Hematopoietic multipotent progenitor cell treated with erythropoietin and hydrocortisone succinate and interleukin-3 and kit ligand, for 6 days (in vitro differentiated cells): ENCODE measurements at places on chromosomes 12 and 14.

GRCh38 chr14:52312931-52313355, 1.2 kb upstream of the PTGER2 start:
- DNase-seq, result no peak

DNA sequence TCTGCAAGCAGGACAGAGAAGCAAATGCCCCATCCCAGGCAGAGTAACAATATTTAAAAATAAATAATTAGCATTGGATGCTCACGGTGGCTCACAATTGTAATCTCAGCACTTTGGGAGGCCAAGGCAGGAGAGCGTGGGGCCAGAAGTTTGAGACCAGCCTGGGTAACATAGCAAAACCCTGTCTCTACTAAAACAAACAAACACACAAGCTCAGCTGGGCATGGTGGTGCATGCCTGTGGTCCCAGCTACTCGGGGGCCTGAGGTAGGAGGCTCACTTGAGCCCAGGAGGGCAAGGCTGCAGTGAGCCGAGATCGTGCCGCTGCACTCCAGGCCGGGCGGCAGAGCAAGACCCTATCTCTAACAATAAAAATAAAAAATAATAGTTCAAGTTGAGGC, 74.7 kb upstream of the NCOR2 start:
- DNase-seq, result no peak

GRCh38 chr12:50951112-50951511, 1.2 kb upstream of the HIGD1C start:
- no peak for DNase-seq

DNA sequence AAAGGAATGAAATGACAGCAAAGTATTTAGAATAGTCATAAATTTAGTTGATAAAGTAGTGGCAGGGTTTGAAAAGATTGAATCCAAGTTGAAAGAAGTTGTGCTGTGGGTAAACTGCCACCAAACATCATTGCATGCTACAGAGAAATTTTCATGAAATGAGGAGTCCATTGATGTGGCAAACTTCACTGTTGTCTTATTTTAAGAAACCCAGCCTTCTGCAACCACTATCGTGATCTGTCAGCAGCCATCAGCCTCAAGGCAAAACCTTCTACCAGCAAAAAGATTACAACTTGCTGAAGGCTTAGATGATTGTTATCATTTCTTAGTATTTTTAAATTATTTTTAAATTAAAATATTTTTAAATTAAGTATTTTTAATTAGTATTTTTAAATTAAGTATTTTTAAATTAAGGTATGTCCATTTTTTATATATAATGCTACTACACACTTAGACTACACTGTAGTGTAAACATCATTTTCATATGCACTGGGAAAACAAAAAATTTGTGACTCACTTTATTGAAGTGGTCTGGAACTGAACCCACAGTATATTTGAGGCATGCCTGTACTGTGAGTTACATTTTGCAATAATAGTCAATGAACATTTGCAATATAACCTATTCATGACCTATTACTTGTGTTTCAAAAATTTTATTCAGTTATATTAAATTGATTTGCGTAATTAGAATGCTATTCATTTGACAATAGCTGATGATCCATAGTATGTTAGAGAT, 67.2 kb upstream of the SYT1 start:
- no peak for DNase-seq

GRCh38 chr14:90850487-90850886, 34.3 kb upstream of the TTC7B start:
- DNase-seq, result no peak

GRCh38 chr12:59121451-59121850, 201.1 kb upstream of the LRIG3 start:
- DNase-seq, result no peak

GRCh38 chr14:57013987-57014386, 203.7 kb upstream of the OTX2 start:
- no peak for DNase-seq

DNA sequence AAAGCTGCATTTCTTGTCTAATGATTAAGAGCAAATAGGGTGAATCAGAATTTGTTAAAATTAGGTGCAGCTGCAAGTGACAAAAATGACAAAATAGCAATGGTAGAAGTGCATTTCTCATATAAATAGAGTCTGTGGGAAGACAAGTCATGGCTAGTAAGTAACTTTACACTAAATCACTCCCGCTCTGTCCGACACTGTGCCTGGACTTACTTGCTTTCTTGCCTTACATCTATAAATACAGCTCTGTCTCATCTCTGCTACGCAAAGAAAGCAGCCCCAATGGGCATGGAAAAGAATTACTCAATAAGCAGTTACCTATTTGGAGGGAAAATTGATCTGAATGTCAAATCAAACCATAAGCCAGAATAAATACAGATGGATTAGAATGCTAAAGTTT, 245.4 kb upstream of the KRR1 start:
- no peak for DNase-seq

DNA sequence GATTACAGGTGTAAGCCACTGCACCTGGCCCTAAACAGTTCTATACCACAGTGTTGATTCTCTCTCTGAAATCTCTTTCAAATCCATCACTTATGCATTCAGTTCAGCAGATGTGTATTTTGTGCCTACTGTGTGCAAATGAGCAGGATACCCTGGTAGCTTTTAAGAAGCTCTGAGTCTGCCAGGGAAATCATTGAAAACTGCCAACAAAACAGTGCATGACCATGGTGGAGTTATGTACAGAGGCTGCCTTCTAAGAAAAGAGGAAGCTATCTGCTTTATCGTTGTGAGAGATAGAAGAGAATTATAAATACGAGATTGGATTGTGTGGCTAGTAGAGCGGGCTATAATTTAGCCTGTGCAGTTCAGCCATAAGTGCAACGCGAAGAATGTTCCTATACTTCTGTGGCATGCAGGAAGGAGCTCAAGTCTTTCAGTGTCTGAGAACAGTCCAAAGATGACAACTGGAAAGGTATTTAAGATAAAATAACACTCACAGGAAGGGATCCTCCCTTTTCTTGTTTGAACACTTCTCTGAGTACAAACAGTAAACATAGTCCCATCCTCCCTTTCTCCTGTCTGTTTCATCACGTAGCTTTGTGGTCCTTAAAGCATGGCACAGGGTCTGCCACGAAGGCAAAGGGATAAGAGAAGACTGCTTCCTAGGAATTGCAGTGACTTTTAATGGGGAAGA, 4.3 kb downstream of the DIP2B start:
- DNase-seq, result peak; percentile 61

DNA sequence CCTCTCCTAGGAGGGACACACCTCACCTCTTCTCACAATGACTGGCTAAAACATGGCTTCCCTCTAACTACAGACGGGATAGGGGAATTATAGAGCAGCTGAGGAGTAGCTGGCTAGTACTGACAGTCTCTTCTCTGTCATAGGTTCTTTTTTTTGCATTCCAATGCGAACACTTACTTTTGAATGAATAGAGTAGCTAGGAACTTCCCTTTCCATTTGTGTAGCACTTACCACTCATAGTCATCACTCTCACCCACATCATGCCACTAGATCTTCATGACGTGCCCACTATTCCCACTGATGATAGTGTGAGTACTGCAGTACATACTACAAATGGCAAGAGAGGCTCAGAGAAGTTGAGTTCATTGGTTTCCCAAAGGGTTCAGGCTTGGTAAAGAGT, 143.9 kb upstream of the HIF1A start:
- no peak for DNase-seq

- DNase-seq, result no peak
Observed at GRCh38 chr12:26891704-26892103, 46.1 kb downstream of the INTS13 start.

GRCh38 chr12:79911889-79912656, 22.8 kb downstream of the PPP1R12A start:
- DNase-seq, result no peak

GRCh38 chr12:9133216-9133916, 17.6 kb upstream of the A2M start:
- DNase-seq, result no peak

DNA sequence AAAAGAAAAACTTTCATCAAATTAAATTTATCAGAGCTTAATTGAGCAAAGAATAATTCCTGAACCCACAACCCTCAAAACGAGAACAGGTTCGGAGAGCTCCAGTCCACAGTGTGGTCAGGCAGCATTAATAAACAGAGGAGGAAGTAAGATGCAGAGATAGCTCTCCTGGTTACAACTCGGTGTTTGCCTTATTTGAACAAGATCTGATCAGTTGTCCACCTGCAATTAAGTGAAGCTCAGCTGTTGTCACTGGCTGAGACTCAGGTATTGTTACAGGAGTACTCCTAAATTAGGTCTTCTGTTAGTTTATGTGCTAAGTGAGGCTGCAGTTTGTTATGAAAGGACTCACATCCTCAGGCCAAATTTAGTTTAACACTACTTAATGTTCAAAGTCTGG, 451.4 kb upstream of the PDE3A start:
- peak; percentile 49 for DNase-seq

GRCh38 chr12:87280356-87280755, 748.8 kb downstream of the C12orf50 start:
- peak; percentile 19 for DNase-seq

- DNase-seq, result no peak
Observed at GRCh38 chr12:58931518-58931917, 11.2 kb upstream of the LRIG3 start.

DNA sequence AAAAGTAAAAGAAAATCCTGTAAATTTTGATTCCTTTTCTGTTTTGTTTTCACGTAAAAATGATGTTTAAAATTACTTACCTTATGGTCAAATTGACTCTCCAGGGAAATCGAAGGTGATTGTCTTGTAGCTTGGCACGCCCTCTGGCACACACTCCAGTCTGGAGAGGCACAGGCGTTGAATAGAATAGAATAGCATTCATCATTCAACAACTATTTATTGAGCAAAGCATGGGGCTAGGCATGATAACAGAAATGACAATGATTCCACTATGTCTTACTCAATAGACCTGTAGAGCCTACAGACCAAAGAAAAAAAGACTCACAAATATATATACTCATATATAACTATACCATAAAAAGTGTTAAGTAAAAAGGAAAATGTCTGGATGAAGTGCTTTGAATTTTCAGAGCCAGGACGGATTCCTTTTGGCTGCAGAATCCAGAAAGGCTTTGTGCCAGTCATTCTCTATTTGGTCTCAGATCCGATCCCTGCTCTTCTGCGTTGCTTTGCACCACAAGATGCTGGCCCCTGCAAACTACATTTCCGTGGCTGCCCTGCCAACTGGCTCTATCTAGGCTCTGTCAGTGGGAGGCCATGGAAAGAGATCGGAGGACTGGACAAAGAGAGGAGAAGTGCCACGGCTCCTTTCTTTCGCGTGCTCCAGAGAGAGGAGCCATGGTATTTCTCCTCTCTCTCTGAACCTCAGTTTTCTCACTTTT, 231.8 kb downstream of the CRADD start:
- no peak for DNase-seq

DNA sequence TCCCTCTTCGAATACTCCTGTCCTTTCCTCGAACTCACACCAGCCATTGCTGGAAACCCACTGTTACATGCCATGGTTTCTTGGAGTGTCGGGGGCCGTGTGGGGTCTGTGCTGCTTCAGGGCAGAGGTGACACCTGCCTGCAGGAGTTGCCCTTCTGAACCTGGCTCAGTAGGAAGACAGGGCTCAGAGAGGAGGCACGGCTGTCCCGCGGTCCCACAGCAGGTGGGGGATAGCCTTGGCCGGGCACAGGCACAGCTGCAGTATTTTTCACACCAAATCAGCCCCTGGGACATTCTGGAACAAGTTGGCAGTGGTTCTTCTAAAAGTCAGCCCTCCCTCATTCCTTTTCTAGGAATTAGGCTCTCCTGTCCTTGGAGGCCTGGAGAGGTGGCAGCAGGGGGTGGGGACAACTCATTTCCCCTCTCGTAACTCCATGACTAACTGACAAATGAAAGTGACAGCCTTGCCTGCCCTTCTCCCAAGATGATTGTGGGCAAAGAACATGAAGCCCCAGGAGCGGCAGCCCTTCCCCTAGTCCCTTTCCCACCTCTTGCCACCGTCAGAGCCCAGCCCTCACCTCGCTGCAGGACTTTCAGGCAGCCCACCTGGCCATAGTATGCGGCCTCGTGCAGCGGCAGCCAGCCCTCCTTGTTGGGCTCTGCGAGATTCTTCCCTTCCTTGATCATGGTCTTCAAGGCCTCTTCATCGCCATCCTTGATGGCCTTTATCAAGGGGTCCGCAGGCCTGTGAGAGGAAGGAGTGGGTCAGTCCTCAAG, 22.4 kb downstream of the ASB2 start:
- no peak for DNase-seq

DNA sequence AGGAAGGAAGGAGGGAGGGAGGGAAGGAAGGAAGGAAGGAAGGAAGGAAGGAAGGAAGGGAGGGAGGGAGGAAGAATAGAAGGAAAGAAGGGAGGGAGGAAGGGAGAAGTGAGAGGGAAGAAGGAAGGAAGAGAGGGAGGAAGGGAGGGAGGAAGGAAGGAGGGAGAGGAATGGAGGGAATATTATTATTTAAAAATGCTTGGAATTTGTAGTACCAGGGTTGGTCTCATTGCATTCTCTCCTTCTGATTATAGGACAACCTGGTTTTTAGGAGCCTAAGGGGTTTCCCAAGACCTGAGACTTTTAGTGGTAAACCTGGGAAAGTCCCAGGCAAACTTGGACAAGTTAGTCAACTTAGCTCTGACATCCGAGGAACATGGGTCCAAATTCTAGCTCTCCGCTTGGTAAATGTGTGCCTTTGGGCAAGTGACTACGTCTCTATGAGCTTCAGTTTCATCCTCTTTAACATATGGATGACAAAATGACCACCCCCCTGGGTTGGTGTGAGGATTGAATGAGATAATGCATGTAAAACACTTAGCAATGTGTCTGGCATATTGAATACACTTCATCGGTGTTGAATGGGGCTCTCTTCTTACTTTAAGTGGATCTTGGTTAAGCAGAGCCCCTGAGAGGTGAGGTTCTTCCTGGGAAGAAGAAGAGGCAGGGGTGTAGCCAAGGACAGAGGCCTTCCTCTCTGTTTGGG, 690.7 kb upstream of the TBX3 start:
- no peak for DNase-seq

DNA sequence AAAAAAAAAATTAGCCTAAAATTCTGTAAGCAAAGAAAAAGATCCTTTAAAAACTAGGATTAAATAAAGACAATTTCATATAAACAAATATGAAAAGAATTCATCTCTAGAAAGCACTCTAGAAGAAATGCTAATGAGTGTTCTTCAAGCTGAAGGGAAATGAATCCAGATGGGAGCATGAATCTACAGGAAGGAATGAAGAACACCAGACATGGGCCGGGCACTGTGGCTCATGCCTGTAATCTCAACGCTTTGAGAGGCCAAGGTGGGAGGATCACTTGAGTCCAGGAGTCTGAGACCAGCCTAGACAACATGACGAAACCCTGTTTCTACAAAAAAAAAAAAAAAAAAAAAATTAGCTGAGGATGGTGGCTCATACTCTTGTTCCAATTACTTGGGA, 297.2 kb downstream of the FBXL14 start:
- no peak for DNase-seq

- no peak for DNase-seq
Observed at GRCh38 chr12:74985986-74986319, 223.7 kb downstream of the KCNC2 start.

DNA sequence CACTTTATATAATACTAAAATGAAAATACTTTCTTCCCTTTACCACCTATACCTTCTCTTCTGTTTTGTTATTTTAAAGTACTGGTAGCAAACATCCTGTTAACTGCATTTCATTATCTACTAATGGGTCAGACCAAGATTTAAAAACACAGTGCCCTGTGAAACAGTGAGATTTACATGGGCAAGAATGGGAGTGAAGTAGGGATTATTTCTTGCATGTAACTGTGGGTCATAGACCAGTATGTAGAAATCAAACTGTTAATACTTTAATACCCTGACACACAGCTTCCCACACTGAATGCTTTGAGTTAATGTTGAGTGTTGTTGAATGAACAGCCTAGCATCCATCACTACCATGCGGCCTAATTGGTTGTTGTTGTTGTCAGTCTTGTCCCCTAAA, 61.6 kb downstream of the PLEKHA5 start:
- DNase-seq, result no peak

- DNase-seq, result no peak
Observed at GRCh38 chr14:64848239-64848638, 31.5 kb downstream of the SPTB start.
